ENCODE measurements at places on chromosomes 13 and 19.

GRCh38 chr13:114339857-114340534 is 25.7 kb downstream of the CHAMP1 start:
- no peak for DNase-seq

DNA sequence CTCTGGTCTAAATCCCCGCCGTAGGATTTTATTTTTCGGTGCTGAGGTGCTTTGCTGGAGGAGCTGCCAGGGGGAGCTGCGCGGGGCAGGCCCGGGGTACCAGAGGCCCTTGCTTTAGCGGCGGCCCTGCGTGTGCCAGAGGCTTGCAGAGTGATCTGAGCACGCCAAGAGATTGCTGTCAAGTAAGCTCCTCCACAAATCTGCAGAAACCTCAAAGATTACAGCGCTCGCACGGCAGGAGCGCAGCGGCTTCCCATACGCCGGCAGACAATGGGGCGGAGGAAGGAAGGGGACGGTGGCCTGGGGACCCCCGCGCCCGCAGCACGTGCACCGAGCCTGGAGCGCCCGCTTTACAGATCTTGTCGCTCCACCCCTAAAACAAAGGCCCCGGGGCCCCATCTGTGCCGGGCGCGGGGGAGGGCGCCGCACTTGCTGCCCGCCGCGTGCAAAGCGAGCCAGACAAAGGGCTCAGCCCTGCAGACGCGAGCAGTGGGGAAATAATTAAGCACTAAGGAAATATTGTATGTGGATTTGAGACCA is 9.1 kb upstream of the C19orf12 start:
- no peak for DNase-seq

GRCh38 chr19:20080656-20081055 is 2.9 kb downstream of the ZNF90 start:
- no peak for DNase-seq

DNA sequence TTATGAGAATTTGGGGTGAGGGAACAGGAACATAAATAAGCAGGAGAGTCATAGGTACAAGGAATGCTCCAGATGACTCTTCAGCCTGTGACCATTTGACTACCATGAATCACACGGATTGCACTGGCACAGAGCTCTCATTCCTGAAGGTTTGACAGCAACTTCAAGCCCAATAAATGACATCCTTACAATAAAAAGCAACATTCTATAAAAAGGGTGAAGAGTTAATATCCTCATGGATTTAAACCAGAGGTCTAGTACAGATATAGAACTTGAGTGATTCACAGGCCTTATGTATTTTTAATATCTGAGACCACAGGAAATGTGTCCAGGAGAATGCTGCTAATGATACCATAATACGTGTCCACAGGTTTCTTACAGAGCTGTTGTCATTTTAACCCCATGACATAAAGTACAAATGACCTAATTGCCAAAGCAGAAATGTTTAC is 158.1 kb downstream of the IRS2 start:
- no peak for DNase-seq

- DNase-seq = no peak
These were observed 2.0 kb upstream of the GRK1 start for GRCh38 chr13:113664751-113665596.

DNA sequence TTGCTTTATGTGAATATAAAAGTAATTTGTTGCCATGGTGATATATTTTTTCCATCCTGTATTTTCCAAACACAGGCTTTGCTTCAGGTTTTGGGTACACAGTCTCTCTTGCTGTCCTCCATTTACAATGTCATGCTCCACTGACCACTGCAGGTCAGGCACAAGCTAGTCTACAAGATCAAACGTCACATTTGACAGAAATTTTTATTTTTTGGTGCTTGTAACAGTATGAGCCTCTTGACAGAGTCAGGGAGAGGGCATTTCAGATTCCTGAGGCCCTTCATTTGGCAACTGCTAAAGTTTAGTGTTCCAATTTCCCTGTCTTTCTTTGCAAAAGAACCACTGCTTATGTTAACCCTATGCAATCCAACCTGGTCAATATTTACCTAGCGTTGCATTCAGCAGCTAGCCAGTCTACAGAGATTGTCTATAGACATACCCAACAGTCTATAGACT is 175.0 kb downstream of the RFC3 start:
- no peak for DNase-seq

DNA sequence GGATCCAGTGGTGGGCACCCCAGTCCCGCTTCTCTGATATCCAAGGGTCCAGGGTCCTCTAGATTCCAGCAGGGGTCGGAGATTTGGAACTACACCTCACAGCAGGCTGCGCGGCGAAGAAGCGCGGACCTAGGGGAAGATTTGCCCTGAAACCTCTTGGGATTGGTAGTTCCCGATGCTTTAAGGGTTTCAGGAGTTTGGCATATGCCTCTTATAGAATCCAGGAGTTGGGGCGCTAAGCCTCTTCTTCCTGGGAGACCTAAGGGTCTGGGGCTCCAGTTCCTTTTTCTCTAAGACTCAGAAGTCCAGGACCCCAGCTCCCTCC is 349 bp downstream of the BCL2L12 start:
- DNase-seq = no peak

GRCh38 chr19:3573162-3573857 is 566 bp downstream of the HMG20B start:
- no peak for DNase-seq

DNA sequence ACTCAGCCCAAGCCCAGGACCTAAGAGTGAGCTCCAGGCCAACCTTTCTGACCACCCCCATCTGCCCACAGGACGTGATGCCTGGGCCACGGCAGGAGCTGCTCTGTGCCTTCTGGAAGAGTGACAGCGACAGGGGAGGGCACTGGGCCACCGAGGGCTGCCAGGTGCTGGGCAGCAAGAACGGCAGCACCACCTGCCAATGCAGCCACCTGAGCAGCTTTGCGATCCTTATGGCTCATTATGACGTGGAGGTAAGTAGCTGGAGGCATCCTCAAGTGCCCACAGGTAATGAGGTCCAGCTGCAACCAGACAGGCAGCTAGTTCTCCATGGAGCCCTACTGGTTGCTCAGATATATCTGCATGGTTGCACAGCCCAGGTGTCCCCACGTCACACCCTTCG is 14.8 kb downstream of the DDX39A start:
- DNase-seq = no peak

GRCh38 chr13:50898338-50898737 is 11.3 kb upstream of the RNASEH2B start:
- DNase-seq = no peak

DNA sequence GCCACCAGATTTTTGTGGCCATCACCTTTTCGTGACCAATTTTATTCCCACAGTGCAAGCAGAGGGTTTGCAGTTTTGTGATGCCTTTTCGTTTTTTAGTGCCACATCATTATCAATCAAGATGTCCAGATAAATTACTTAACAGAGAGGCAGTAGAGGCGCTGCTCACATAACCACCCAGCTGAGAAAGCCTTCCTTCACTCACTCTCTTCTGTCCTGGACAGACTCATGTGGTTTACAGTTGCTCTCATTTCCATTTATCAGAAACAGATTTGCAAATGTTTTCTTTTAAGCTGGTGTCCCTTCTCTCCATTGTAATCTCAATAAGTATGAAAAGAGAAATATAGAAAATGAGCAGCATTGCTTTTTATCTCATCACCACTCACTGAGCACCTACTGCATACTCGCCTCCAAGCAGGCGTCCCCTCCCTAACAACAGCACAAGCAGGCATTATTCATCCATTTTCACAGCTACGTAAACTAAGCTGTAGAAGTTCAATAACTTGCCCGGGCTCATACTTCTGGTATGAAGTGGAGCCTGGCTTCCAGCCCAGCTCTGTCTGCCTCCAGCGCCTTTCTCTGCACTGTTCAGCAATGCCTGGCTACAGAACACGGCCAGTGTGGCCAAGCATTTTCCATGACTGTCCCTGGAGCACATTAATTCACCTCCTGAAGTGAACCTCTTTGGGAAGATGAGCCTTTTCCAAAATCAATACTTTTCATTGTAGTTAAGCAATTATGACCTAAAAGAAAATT is 34.6 kb upstream of the KATNAL1 start:
- DNase-seq = peak; percentile 65

DNA sequence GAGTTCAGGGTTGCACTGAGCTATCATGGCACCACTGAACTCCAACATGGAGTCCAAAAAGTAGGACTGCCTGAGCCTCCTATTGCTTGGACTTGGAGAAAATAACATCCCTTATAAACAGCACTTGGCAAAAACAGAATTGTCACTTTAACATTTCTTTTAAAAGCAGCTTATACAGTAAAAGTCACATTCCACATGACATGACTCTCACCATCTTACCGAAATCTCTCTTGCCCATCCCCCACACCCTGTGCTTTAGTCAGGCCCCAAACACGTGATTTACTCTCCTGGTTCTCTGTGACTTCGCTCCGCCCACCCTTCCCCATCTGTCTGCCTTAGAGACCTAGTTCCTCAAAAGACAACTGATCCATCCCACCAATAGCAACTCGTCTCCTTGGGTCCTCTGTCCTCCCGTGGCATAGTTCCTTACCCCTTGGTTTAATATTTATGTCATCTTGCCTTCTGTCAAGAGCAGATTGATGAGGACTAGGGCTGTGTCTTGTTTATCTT is 4.6 kb downstream of the SAFB start:
- no peak for DNase-seq

DNA sequence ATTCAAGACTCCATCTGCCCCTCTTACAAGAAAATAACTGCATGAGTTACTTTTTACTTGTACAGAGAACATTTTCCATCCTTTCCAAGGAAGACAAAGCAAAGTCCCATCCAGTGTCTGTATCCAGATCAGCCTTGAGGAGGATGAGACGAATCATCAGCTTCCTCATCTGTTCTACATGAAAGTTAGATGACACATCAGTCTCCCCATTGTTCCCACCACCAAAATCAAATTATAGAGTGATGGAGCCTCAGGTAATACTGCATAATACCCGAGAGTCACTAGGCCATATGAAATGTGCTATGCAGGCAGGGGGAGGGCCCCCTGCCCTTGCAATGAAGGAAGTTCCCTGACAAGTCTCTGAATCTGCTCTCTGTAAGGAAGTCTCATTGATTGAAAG is 1244.6 kb upstream of the SLC10A2 start:
- peak; percentile 12 for DNase-seq

DNA sequence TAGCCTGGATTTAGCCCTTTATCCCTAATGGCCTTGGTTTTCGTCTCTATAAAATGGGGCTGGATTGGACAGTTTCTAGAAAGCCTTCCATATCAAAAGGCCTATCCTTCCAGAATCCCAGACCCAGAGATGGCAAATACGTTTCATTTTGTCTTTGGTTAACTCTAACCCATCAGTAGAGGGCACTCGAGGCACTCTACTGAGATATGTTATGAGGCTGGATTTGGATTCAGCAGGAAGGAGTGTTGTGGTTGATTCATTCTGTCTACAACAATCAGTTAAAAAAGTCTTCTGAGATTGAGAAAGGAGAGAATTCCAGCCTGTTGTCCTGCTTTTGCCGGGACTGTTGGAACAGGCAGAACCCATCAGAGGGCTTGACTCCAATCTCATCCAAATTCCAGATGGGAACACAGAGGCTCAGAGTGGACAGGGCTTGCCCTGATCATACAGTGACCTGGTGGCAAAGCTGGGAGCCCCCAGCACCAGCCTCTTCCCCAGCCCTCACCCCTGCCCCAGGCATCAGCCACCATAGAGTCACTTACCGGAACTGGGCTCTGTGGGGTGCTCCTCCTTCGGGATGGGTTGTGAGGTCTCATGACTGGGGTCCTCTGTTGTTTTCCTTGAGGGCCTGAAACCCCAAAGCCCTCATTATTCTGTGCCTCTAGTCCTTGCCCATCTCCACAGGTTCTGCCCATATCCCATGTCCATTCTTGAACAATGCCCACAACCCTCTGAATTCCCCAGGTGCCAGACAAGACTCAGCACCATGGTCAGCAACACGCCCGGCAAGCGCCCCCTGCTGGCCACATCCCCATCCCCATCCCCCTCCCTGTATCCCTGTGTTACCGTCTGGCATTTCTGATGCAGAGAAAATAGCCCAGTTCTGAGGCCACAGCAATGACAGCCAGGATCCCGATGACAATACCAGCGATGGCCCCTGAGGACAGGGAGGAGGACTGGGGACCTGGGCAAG is 12.3 kb upstream of the ZNF180 start:
- peak; percentile 39 for DNase-seq

- no peak for DNase-seq
These were observed 11.1 kb downstream of the ZC3H13 start for GRCh38 chr13:46041419-46041839.

DNA sequence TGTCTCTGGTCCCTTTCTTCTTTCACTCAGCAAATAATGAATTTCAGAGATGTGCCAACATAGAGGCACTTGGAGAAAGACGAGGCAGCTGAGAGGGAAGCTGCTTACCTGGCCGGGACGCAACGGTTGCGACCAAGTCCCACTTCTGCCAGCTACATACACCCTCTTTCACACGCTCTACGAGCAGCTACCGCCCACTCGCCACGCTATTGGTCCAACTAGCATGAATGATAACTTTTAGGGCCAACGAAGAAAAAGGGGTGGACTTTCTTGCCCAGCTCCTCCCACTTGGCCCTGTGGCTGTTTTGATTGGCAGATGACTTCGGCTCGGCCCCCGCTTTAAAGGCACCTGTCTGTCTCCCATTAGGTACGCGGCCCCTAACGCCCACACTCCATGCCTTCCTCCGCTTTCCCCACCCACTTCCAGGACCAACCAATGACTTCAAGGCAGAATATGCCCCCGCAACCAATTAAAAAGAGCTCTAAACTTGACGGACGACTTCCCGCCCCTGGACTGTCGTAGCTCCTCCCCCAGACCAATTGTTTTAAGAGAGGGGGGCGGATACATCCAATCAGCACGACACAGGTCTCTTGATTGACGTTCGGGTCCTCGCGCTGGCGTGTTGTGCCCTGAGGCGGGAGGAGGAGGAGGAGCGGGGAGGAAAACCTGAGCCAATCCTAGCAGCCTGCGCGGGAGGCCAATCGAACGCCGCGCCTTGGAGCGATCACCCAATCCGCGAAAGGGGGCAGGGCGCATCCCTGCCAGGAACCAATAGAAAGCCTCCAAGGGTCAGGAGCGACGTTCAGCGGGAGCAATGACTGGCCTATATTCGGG is 481 bp upstream of the CNOT3 start:
- DNase-seq = peak; percentile 100

DNA sequence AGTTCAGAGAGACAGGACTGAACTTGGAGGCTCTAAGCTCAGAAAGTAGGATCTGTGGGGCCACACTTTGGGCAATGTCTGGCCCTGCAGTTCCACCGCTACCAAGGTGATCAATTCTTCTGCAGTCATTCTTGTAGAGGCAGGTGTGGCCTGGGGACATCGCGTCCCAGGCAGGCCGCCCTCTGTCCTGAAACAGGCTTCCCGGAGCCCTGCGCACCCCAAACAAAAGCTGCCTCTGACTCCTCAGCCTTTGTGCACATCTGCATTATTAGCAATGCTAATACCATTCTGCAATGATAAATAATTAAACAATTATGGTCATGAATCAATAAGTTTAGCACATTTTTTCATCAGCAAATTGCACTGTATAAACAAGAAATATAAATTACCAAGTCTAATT is 160.2 kb downstream of the URI1 start:
- DNase-seq = no peak

Measured in NCI-H226 (cell line).